Activated gamma-delta T cell (primary cell): ENCODE measurements at places on chromosomes 2 and 18.

GRCh38 chr2:46828491-46829230 is 86.9 kb downstream of the MCFD2 start:
- no peak for DNase-seq

DNA sequence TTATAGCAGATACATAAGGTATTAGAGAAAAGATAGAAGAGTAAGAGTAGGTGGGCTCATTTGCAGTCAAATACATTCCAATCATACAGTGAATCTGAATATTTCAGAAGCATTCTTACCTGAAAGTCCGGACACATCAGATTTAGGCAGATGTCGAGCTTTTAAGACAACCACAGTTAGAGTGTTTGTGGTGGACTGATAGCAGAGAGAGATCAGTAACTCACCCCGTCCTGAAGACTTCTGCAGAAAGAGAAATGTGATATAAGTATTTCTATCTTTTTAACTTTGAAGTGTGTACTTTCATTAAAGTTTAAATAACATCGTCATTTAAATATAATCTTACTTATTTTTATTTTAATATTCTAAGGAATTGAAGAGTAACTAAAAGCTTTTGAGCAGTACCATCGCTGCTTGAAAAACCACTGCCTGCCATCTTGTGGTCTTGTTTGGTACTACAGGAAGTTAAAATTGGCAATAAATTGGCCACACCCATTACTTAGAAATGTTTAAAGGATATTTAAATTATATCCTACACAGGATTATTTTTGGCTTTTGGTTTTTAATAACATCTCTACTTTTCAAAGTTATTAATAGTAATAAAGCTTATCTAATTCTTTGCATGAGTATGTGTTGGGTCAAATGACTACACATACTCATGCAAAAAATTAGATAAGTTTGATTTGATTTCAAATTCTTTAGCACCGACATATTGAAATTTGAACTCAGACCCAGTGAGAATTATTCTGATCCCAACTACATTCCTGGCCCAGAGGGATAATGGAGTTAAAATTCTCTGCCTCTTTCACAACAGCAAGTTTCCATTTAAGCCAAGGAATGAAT is 5.5 kb downstream of the SYT4 start:
- no peak for DNase-seq

- no peak for DNase-seq
Observed at GRCh38 chr18:71673954-71674353, 870.2 kb downstream of the CBLN2 start.

- DNase-seq, result no peak
Observed at GRCh38 chr2:107687073-107687472, 139.6 kb upstream of the RGPD4 start.

DNA sequence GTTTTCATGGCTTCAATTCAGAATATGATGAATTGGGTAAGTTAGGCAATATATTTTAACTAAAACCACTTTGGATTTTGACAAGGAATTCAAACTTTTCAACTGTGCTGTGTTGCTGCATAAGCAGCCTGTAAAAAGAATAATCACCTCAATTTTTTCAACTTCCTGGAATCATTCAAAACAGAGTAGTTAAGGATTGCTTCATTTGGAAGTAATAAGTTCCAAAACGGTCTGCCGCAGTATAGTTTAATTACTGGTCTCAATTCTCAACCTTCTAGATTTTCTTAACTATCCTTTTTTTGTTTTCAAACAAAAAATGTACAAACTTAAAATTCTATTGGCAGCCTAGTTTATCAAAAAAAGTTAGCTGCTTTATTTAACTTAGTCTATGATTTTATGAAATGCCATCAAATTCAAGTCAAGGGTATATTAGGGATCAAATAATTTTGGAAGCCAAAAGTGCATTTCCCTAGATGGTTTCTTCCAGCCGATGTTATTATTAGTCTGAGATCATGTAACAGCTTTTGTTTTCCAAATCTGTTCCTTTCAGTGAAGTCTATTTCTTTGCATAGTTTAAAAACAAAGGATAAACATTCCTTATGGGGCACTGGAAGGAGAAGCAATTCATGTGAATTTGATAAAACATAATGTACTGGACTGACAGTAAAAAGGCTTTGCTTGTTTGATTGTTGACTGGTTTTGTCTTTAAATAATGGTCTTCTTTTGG is 76.1 kb upstream of the ETAA1 start:
- no peak for DNase-seq

- DNase-seq, result no peak
Observed at GRCh38 chr18:57014772-57015413, 132.0 kb upstream of the BOD1L2 start.

GRCh38 chr2:232353096-232353495 is 25.5 kb upstream of the ALPP start:
- DNase-seq, result no peak
